ENCODE measurements at places on chromosomes 1 and 21.
A peak's percentile ranks its signal among the peaks of the same experiment; 100 is the strongest.

DNA sequence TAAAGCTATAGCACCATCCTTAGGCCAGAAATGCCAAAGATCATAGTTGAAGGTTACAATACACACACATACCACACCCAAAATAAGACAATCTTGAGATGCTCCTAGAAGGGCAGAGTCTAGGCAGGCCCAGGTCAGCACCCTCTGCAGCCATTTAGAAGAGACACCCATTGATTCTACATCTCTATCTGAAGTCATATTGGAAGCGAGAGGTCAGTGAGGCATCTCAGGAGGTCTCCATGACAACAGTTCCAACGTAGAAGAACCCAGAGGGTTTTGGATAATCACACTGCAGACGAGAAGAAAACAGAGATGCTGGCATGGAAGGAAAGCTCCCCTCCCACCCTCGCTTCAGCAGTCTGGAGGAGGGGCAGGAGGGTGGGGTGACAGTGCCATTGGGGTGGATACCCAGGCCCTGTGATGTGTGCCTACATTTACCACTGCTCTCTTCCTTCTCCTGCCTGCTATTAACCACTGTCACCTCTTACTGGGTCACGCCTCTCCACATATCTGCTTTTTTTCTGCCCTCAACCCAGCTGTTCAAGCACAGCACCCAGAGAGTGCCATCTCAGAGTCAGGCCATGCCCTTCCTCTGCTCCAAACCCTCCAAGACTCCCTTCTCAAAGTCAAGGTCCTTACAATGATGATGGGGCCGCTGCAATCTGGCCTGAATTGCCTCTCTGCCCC is 6.2 kb downstream of the TMCO4 start:
- no peaks in the 10 kb centered on the region for H3K27me3 ChIP-seq
- DNase-seq, result no peak

GRCh38 chr1:55322842-55323241 is 107.7 kb upstream of the USP24 start:
- H3K27ac ChIP-seq, result no peak overlapping the region
- no peaks in the 10 kb centered on the region for H3K36me3 ChIP-seq
- no peak overlapping the region for H3K4me3 ChIP-seq
- no peak for DNase-seq
- H3K27me3 ChIP-seq, result peaks cover 13% of the 10 kb centered on the region
- no peaks in the 10 kb centered on the region for H3K4me1 ChIP-seq

- no peak overlapping the region for H3K4me3 ChIP-seq
- no peak for DNase-seq
- H3K27me3 ChIP-seq, result no peaks in the 10 kb centered on the region
- peaks cover 5% of the 10 kb centered on the region for H3K4me1 ChIP-seq
- no peak overlapping the region for H3K27ac ChIP-seq
Observed at GRCh38 chr1:52676249-52676903, 21.8 kb downstream of the COA7 start.

GRCh38 chr1:203765029-203765837 is at the start of gene LAX1:
Gene LAX1 (plus strand): TSS chr1:203765183. CDS start chr1:203765566, 383 bp downstream.
- H3K27me3 ChIP-seq, result no peaks in the 10 kb centered on the region
- H3K27ac ChIP-seq, result peak within 1 kb of the TSS; percentile 99
- peak within 1 kb of the TSS; percentile 100 for H3K4me3 ChIP-seq
- peaks cover 45% of the 10 kb centered on the region for H3K36me3 ChIP-seq
- peaks cover 47% of the 10 kb centered on the region for H3K4me1 ChIP-seq
- peak; percentile 79 for DNase-seq

DNA sequence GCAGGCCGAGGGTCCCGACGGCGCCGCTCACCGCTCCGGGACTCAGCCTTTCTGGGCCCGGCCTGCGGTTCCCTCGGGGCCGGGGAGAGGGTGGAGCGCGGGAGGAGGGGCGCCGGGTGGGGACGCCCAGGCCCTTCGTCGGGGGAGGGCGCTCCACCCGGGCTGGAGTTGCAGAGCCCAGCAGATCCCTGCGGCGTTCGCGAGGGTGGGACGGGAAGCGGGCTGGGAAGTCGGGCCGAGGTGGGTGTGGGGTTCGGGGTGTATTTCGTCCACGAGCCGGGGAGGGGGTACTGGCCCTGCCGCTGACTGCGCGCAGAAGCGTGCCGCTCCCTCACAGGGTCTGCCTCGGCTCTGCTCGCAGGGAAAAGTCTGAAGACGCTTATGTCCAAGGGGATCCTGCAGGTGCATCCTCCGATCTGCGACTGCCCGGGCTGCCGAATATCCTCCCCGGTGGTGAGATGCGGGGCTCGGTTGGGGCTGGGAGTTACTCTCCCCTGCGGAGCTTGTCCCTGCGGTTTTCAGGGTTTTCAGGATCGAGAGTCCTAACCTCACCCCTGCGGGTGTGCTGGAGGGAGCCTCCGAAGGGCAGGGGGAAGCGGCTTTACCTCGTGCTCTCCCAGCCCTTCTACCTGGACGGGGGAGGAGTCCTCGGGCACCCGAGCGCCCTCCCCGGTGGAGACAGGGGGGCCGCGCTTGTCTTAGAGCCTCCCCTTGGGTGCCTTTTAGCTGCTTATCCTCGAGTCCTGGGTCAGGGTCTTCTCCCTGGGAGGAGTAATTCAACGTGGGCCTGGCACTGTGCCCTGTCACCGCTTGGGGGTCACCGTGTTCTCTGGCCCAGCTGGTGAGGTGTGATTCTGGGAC is 2.1 kb downstream of the SAMD11 start:
- H3K36me3 ChIP-seq, result peaks cover 4% of the 10 kb centered on the region
- H3K27me3 ChIP-seq, result peaks cover 63% of the 10 kb centered on the region
- no peak for DNase-seq
- no peak overlapping the region for H3K27ac ChIP-seq
- peaks cover 6% of the 10 kb centered on the region for H3K4me1 ChIP-seq
- peak overlapping the region; percentile 66 for H3K4me3 ChIP-seq

- H3K27me3 ChIP-seq, result peaks cover 33% of the 10 kb centered on the region
- peaks cover under 1% of the 10 kb centered on the region for H3K36me3 ChIP-seq
- H3K4me1 ChIP-seq, result peaks cover 7% of the 10 kb centered on the region
Observed at GRCh38 chr1:179809506-179810366, 66.6 kb downstream of the FAM163A start.

- DNase-seq, result no peak
- H3K27ac ChIP-seq, result no peak overlapping the region
- H3K4me1 ChIP-seq, result no peaks in the 10 kb centered on the region
- H3K36me3 ChIP-seq, result no peaks in the 10 kb centered on the region
- H3K27me3 ChIP-seq, result peaks cover 40% of the 10 kb centered on the region
Observed at GRCh38 chr1:201223852-201224665, 33.4 kb downstream of the IGFN1 start.

DNA sequence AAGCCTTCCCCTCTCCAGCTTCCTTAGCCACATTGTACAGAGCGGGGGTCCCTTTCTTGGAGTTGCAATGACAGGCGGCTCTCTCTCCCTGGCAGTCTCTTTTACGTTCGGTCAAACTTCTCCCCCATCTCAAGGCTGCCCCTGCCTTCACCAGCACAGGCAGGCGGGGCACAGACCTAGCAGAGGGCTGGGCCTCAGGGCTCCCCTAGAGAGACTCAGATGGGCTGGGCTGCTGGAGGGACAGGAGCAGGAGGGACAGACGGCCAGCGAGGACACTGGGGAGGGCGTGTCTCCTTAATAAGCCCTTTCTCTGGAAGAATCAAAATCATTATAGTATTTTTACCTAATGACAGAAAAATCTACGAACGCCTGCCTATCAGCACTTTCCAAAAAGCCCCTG is 79.6 kb downstream of the CASZ1 start:
- H3K4me1 ChIP-seq, result peaks cover 4% of the 10 kb centered on the region
- no peak for DNase-seq
- peaks cover 2% of the 10 kb centered on the region for H3K36me3 ChIP-seq
- H3K4me3 ChIP-seq, result no peak overlapping the region
- H3K27ac ChIP-seq, result no peak overlapping the region

DNA sequence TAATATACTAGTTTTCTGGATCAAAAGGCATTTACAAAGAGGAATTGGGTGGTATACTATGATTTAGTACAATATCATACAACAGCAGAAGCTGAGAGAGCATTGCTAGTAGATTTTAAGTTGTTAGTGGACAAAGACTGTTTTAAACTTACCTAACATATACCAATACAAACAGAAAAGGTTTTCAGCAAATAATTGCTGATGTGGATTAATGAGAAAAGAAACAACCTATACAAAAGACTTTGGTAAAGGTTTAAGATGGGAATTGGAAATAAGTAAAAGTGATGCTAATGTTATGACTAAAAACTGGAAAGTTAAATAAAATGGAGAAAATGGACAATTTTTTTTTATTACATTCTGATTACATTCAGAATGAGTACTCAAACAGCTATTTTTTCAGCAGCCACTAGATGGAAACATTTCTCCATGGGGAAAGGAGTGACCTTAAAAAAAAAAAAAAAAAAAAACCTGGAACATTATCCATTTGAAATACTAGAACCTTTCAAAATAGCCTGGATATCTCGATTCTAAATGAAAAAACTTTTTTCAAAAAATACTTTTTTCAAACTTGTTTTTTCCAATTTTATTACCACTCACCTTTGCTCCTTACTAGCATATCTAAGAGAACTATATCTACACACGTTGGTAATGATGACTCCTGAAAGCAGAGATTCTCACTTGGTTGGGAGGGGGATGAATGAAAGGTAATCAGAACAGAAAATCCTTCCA is 55.4 kb downstream of the EPRS1 start:
- H3K4me3 ChIP-seq, result no peak overlapping the region
- DNase-seq, result no peak
- H3K4me1 ChIP-seq, result peaks cover 4% of the 10 kb centered on the region
- no peaks in the 10 kb centered on the region for H3K27me3 ChIP-seq

DNA sequence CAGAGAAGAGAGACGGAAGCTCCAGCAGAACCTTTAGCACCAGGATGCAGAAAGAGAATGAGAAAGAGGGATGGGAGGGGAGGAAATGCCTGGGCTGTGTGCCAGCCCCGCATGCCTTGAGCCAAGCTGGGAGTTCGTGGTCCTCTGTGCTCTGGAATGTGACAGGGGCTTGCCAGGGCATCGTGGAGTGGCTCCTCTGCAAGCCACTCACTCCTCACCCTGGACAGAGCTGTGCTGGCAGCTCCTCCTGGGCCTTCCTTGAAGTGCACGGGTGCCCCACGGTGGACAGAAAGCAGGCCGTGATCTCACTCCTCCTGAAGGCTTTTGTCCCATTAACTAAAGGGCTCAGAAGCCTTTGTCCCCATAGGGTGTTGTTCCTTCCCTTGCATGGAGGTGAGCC is 34.8 kb upstream of the PRELP start:
- peaks cover 52% of the 10 kb centered on the region for H3K27me3 ChIP-seq
- DNase-seq, result no peak
- no peaks in the 10 kb centered on the region for H3K4me1 ChIP-seq
- no peak overlapping the region for H3K4me3 ChIP-seq
- no peaks in the 10 kb centered on the region for H3K36me3 ChIP-seq

DNA sequence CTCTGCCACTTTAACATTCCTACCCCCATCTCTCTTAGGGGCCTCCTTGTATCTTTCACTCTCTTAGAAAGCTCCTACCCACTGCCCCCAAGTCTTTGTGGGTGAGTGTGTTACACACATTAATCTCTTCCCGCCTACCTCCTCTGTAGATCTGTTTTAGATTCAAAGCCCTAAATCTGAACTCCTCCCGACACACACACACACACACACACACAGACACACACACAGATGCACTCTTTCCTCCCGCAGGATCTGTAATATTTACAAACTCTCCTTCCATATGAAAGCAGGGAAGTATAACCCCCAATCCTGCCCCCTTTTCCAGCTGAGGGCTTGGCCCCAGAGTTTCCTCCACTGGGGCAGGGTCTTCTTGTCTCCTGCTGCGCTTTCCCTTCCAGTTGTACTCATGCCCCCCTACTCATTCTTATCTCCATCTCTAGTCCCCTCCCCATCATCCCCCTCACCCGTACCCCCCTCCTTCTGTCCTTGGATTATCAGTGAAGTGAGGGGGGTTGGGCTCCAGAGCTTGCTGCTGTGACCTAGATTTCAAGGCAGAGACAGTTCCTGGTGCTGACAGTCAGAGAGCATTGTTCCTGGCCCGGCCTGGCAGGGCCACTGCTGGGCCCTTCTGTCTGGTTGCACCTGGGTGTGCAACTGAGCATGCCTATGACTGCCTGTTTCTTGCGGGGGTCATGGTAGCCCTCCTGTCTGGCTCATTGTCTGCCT is 4.3 kb downstream of the PEA15 start:
- H3K27ac ChIP-seq, result peak overlapping the region; percentile 90
- peaks cover 24% of the 10 kb centered on the region for H3K4me1 ChIP-seq

DNA sequence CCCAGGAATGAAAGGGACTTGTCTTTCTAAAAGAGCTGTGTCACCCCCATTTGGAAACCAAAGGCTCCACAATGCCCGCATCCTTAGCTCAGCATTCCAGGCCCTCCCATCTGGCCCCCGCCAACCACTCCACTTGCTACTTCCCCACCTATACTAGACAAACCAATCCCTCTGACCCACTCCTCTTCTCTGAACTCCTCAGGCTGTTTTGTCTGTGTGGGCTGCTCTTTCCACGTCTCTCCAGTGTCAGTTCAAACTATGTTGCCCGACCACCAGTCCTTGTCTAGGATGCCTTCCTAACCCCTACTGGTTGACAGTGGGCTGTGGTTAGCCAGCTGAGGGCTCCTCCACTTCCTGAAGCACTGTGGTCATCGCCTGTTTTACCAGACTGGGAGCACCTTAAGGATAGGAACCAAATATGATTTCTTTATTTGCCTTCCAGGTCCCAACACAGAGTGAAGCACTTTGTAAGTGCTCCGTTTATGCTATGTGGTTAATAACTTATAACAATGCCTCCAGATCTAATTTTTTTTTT is 8.1 kb upstream of the COA7 start:
- H3K27me3 ChIP-seq, result peaks cover 21% of the 10 kb centered on the region
- no peak for DNase-seq
- H3K27ac ChIP-seq, result no peak overlapping the region
- no peak overlapping the region for H3K4me3 ChIP-seq
- H3K4me1 ChIP-seq, result peaks cover 11% of the 10 kb centered on the region
- peaks cover 10% of the 10 kb centered on the region for H3K36me3 ChIP-seq

DNA sequence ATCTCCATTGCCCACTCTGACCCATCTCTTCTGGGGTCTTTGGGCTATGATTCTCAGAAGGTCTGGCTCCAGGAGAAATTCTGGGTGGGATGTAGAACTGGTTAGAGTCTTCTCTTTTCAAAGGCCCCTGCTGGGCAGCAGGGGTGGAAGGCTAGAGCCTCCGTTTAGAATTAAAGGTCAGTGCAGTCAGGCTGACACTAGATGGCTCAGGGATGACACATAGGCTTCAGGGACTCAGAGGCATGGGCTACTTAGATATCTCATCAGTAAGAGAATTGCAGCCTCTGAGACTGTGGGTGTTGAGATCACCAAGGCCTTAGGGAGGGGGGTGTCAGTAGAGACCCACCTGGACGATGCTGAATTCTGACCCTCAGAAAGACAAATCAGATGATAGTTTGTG is 12.6 kb upstream of the PPM1J start:
- no peak overlapping the region for H3K4me3 ChIP-seq
- no peak for DNase-seq
- H3K27ac ChIP-seq, result no peak overlapping the region
- H3K27me3 ChIP-seq, result peaks cover 8% of the 10 kb centered on the region
- H3K36me3 ChIP-seq, result peaks cover 4% of the 10 kb centered on the region
- no peaks in the 10 kb centered on the region for H3K4me1 ChIP-seq

GRCh38 chr21:44764319-44765230 is 37.0 kb downstream of the UBE2G2 start:
- peak overlapping the region; percentile 90 for H3K27ac ChIP-seq
- H3K27me3 ChIP-seq, result no peaks in the 10 kb centered on the region
- H3K4me3 ChIP-seq, result no peak overlapping the region
- H3K36me3 ChIP-seq, result peaks cover 8% of the 10 kb centered on the region
- H3K4me1 ChIP-seq, result peaks cover 10% of the 10 kb centered on the region
- no peak for DNase-seq

- H3K4me3 ChIP-seq, result no peak overlapping the region
- DNase-seq, result no peak
- H3K36me3 ChIP-seq, result no peaks in the 10 kb centered on the region
- no peak overlapping the region for H3K27ac ChIP-seq
- H3K27me3 ChIP-seq, result peaks cover 21% of the 10 kb centered on the region
Observed at GRCh38 chr1:246705368-246705767, 18.8 kb upstream of the SCCPDH start.

- peak overlapping the region; percentile 18 for H3K27ac ChIP-seq
- H3K36me3 ChIP-seq, result no peaks in the 10 kb centered on the region
- DNase-seq, result no peak
Observed at GRCh38 chr1:116986421-116987255, 14.9 kb upstream of the CD101 start.

Measured in effector memory CD8-positive, alpha-beta T cell (primary cell).